CD4-positive, alpha-beta T cell treated with Interleukin-12 subunit alpha and Interleukin-12 subunit beta, for 1 hour (primary cell): ENCODE measurements at places on chromosomes 1 and 21.

GRCh38 chr21:32844076-32844475 lies 72.5 kb upstream of the PAXBP1 start:
- no peak for DNase-seq

- no peak for DNase-seq
These were observed 282.2 kb downstream of the CACNA1E start for GRCh38 chr1:181765451-181766026.

GRCh38 chr1:161218301-161219077 lies 3.4 kb downstream of the FCER1G start:
- DNase-seq, result no peak

DNA sequence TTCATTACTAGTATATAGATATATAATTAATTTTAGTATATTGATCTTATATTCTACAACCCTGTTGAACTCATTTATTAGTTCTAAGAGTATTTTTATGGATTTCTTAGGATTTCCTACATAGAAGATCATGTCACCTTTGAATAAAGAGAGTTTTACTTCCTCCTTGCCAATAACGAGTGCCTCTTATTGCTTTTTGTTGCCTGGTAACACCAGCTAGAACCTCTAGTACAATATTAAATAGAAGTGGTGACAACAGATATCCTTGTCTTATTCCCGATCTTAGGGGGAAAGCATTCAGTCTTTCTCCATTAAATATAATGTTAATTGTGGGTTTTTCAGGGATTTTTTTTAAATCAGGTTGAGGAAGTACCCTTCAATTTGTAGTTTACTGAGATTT lies 40.8 kb downstream of the WNT2B start:
- no peak for DNase-seq

DNA sequence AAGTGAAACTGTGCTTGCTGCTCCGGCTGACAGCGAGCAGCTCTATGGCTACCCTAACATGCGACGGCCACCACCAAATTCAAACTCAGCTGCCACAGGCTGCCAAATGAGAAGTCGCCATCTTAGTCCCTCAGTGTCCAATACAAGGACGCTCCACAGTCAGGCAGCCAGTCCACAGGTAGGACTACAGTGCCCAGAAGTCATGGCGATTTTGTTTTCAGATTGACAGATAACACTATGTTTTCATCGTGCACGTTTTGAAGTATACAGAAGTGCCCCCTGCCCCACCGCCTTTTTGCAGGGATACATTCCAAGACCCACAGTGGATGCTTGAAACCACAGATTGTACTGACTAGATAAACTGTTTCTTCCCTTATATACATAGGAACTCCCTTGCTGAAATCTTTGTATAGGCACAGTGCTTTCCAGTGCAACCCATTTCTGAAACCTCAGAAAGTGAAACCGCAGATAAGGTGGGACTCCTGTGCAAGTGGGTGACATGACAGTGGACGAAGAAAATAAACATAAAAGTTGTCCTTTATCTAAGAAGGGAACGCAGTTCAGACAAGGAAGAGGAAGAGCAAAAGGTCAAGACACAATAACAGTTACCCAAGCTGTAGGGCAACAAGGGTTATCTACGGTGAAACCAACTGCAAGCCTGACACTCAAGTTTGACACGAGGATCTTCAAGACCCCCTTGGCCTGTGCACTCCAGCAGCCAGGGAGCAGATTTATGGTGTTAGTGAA lies 52.2 kb downstream of the STX6 start:
- no peak for DNase-seq

DNA sequence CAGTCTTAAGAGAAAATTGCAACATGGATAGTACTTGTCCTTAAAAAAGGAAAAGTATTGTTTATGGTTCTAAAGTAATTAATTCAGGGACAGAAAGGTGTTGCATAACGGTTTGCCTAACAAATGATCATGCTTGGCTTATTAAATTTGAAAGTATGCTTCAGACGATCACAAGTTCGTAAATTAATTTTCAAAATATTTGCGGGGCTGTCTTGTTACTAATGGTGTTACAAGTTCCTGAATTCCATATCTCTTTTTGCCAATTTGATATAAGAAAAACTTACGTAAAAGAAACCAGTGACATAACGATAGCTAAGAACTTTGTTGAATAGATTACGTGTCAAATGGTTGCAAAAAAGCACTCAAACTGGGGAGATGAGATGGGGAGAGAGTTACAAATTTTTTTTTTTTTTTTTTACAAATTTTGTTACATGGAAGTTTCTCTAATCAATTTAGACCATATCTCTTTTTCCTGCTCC lies 1.3 kb downstream of the AGO3 start:
- no peak for DNase-seq

- no peak for DNase-seq
These were observed 259.1 kb upstream of the USP24 start for GRCh38 chr1:55474168-55474786.

DNA sequence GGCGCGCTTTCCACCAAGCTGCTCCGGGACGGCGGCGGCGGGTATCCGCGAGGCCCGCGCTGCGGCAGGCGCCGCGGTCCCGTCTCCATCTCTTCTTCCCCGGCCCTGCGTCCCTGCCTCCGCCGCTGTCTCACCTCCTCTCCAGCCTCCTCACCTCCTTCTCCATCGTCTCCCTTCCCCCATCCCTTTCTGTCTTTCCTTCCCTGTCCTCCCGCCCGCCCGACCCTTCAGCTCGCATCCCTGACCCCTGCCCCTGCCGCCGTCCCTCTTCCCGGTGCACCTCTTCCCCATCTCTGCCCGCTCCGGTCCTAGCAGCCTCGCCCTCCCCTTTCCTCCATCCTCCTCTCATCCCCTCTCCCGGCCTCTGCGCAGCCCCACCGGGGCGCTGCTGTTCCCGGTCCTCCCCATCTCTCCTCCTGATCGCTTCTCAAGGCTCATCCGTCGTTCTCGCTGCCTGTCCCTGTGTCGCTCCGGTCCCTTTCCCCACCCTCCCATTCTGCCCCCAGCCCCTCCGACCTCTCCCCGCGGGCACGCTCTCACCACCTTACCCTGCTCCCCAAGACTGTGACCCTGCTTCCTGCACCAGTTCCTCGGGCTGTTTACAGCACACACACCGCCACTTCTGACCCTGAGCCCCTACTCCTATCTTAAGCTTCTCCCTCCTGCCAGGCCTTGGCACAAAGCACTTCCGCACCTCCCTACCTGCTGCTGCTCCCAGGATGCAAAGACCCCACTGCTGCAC lies 760 bp upstream of the NPHP4 start:
- no peak for DNase-seq

DNA sequence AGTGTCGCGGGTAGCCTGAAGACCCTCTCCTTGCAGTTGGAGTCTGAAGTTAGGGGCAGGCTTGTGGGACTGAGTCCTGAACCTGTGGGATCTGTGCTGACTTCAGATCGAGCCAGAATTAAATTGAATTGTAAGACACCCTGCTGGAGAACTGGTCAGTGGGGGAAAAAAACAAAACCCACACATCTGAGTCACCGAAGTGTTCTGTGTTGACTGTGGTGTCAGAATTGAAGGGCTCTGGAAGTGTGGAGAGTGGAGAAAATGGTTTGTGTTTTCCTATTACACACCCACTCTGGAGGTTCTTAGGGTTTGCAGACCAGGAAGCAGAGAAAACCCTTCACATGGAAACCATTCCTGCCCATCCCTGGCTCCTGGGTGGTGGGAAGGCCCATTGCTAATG lies 209.5 kb upstream of the GALNT2 start:
- no peak for DNase-seq
